NCI-H1694 (cell line): ENCODE measurements at places on chromosomes 5 and 9.

- DNase-seq: no peak
These were observed 338.9 kb downstream of the EFNA5 start for GRCh38 chr5:107331882-107332281.

GRCh38 chr5:171663311-171664085 is 122.1 kb upstream of the SMIM23 start:
- DNase-seq: no peak

DNA sequence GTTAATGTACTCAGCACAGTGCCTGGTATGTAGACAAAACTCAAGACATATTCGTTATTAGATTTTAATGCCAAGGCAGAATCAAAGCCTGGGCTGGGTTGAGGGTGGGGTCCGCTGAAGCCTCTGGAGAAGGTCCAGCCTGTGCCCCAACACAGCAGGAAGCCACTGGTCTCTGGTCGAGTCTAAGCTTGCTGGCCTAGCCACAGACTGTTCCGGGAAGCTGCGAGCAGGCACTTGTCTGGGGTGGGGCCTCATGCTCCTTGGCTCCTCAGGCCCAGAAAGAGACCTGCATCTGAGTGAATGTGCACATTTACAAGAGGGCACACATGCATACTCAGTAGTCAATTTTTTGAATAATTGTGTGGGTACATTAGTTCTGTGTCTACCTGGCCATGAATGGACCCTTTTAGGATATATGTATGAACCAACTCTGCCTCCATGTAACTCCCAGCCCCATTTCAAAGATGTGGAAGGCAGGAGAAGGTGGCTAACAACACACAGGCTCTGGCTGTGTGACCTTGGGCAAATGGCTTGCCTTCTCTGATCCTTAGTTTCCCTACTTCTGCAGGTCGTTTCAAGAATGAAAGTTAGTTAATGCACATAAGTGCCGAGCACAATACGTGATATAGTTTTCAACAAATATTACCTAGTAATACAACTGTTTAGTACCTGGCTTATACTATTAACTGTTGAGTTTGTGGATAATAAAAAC is 18.3 kb downstream of the FAT2 start:
- DNase-seq: no peak

- DNase-seq: no peak
These were observed 251.8 kb downstream of the ZNF608 start for GRCh38 chr5:124494540-124495116.

DNA sequence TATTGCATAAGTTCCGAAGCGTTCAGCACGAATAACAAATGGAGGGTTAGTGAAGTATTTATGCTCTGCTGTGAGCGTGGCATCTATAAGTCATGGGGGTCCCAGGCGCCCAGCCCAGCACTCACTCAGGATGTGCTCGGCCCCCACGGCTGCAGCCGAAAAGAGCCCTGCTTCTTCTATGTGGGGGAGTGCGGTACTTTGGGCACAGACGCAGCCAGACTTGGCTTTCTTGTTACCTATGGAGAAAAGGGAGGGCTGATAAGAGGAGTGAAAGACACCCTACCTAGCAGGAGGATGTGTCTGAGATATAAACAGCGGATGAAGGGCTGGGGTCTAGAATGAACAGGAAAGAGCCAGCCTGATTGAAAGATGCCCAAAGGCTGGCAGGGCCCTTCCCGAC is 51.4 kb downstream of the MRPL36 start:
- no peak for DNase-seq

DNA sequence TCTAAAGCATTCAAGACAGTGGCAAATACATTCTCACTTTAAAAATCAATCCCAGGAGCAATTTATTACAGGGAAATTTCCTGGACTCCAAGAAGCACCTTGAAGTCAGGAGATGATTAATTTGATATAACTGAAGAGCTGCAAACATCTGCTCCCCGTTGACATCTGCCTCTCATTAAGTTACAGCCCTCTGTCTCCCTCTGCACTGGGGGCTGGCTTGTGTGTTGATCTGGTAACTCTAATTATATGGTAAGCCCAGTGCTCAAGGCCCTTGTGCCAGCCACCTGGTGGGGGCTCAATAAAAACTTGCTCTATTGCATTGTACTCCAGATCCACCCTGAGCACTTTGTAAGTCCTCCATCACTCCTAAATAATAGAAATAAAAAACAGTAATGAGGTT is 131.1 kb upstream of the ZNF462 start:
- DNase-seq: peak; percentile 42

GRCh38 chr5:55364537-55365055 is 56.8 kb downstream of the MTREX start:
- DNase-seq: no peak

DNA sequence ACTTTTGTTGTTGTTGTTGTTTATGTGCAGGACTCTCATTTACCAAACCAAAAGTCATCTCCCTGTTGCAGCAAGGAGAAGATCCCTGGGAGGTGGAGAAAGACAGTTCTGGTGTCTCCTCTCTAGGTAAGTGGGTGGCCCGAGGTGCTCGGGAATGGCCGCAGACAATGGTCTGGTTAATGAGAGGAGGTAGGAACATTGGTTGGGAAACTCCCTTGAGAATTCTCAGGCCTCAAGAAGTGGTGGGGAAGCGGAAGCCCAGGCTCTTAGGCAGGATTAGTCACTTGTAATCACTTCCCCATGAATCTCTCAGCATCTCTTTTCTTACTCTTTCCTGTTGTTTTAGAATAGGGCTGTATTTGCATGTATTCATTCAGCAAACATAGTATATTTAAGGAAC is 7.2 kb downstream of the ZNF354B start:
- DNase-seq: no peak

DNA sequence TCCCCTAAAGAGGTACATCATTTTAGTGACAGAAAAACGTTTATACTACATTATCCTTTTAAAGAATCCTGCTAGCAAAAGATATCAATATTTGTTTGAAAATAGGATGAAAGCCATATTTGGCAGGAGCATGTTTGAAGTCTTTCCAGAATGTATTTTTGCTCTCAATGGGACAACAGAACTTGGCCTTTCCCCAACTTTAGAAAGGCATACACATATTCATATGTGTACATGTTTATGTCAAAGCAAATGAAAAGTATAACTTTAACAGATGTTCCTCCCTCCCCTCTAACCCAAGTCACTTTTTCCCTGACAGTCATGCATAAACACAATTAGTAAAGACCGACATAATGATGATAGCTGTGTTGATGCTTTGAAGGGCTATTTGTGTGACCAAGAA is 427.8 kb upstream of the CDH6 start:
- DNase-seq: no peak

- no peak for DNase-seq
These were observed 98.6 kb downstream of the YTHDC2 start for GRCh38 chr5:113612060-113612496.

GRCh38 chr5:155027993-155028629 is 14.6 kb downstream of the KIF4B start:
- DNase-seq: no peak

DNA sequence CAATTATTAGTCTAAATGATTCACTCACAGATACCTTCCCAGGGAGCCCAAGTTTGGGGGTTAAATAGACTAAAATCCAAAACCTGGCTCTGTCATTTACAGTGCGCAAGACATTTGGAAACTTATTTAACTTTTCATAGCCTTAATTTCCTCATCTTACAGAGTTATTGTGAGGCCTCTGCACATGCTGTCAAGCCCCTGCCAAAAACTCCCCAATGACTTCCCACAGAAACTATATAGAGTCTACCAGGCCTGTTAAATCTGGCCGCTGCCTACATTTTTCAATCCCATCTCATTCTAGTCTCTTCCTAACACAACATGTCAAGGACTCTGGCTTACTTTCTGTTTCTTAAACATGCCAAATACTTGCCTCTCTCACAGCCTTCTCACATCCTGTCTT is 412.5 kb downstream of the ELAVL2 start:
- DNase-seq: no peak

DNA sequence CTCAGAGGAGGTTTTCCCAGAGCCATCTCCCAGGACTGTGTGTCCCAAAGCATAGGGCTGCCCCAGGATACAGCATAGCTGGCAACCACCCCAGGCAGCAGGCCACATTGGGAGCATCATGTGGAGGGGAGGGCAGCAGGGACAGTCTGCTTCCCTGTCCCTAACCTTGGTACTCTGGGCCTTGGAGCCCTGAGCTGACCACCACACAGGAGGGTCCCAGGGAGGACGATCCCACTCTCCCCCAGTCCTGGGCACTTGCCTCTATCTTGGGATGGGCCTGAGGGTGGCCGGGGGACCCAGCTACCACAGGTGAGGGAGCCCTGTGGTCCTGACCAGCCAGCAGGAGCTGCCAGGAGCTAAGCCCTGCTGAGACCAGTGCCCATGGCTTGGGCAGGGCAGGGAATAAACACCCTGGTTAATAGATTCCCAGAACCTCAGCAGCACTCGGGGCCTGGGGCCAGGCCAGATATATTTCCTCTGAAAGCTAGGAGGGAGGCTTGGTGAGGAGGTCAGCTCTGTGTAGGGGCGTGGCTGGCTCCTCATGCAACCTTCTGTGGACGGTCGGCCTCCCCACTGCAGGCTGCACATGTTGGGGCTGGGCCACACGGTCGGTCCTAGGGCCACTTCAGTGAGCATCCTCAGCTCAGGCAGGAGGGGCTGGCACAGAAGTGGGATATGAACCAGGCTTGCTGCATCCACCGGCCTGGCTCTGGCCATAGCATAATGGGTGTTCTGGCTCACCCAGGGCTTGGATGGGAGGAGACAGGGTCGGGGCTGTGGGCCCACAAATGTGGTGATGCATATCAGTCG is 4.2 kb downstream of the NINJ1 start:
- no peak for DNase-seq
